Right ventricle myocardium superior (tissue), 1 donor: ENCODE measurements at places on chromosomes 16 and 17. TPM values are rescaled to one million over a fixed set of nuclear protein-coding genes. Genes with fewer than 3 reads are reported as not detected.

PYDC1 gene
- not detected for total RNA-seq

ACSM2B gene
- not detected for total RNA-seq

FBXW10 gene
- total RNA-seq, result 0.24 TPM

BRIP1 gene
- total RNA-seq, result 0.22 TPM

CNTNAP1 gene
- 4.2 TPM for total RNA-seq

GRCh38 chr17:79248843-79249493, 174.3 kb downstream of the ENGASE start:
- no peak for DNase-seq

DNA sequence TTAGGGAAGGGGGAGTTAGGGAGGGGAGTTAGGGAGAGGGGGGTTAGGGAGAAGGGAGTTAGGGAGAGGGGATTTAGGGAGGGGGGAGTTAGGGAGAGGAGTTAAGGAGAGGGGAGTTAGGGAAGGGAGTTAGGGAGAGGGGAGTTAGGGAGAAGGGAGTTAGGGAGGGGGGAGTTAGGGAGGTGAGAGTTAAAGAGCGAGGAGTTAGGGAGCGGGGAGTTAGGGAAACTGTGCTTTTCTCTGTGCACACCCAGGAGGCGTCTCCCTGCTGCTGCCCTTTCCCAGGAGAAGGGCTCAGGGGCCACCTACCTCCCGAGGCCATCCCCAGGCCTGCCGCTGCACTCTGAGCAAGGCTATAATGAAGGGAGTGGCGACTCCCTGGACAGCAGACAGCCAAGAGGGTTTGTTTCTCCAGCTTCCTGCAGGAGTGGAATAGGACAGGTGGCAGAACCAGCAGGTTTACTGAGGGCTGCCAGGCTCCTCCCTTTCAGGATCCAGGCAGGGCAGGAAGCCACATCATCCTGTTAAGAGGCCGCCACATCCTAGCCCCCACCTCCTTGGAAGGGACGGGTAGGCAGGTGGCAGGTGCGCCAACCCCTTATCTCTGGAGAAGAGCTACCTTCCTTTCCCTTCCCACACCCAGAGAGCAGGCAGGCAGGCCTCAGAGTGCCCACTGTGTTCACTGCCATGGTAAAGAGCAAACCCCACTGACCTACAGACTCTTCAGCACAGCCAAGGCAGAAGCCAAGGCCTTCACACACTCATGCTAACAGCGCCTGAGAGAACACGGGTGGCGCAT, 4.3 kb downstream of the CANT1 start:
- no peak for DNase-seq

GRCh38 chr16:11950388-11950787, 8.5 kb upstream of the NPIPB2 start:
- DNase-seq, result no peak

GRCh38 chr17:82283208-82283749, 9.8 kb upstream of the CSNK1D start:
- no peak for DNase-seq

DNA sequence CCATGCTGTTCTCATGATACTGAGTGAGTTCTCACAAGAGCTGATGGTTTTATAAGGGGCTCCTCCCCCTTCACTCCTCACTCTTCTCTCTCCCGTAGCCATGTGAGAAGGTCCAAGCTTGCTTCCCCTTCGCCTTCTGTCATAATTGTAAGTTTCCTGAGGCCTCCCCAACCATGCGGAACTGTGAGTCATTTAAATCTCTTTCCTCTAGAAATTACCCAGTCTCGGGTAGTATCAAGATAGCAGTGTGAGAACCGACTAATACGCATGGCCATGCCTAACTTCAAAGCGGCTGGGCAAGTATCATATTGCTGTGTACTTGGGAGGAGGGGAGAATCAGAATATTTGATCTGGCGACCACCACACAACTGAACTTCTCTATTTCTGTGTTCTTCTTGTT, 88.3 kb downstream of the PRKCB start:
- no peak for DNase-seq

- DNase-seq, result no peak
These were observed 28.1 kb downstream of the GRIN2C start for GRCh38 chr17:74831444-74832146.

GRCh38 chr17:59405944-59406705, 74.7 kb downstream of the YPEL2 start:
- no peak for DNase-seq

- no peak for DNase-seq
These were observed 3.3 kb upstream of the CCL15 start for GRCh38 chr17:36004594-36005108.

DNA sequence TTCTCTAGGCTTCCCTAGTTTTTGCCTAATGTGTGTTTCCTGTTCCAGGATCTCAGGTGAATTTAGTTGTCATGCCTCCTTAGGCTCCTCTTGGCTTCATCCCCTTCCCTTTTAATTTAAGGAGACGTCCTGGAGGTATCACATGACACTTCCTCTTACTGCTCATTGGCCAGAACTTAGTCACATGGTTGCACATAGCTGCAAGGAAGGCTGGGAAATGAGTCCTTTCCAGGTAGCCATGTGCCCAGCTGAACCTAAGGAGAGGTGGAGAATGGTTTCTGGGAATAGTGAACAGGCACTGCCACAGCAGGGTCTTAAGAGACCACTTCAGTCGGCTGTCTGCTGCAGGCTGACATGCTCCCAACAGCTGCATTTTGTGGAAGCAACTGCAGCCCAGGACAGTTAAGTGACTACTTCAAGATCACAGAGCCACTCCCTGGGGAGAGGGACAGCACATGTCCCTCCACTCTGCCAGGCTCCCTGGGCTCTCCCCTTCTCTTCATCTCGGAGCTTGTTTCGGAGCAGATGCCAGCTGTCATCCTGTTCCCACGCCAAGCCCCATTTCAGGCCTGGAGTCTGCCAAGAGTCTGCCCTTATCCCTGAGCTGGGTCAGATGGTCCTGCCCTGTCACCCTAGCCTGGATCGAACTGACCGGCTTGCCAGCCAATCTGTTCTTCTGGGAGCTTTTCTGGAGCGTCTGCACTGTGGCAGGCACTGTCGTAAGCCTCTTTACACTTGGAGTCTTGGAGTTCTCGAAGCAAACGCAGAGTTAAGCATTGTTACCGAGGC, 81.4 kb upstream of the FOXF1 start:
- DNase-seq, result no peak

GRCh38 chr16:84484579-84485254, 19.7 kb downstream of the MEAK7 start:
- peak; percentile 76 for DNase-seq

- no peak for DNase-seq
These were observed 33.3 kb upstream of the METTL9 start for GRCh38 chr16:21565861-21566669.

DNA sequence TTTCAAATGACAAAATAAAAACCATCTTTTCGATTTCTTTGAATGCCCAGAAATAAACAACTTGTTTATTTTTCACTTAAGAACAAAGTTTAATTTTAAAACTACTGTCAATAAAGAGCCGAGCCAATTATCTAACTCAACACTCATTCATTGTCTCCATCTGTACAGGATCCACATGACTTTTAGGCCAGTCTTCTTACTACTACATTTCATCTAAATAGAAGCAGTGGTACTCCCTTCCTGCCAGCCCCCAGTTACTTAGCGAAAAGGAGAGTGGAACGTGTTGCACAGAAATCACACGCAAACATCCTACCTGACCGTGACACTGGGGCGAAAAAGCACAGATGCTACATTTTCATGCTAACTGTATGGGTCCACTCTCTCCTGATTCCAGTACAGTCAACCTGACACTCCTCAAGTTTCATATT, 1.2 kb downstream of the GNA13 start:
- DNase-seq, result no peak

GRCh38 chr16:57920880-57921229, 50.1 kb downstream of the CNGB1 start:
- DNase-seq, result no peak
